ENCODE measurements at places on chromosomes 4 and X. TPM values are rescaled to one million over a fixed set of nuclear protein-coding genes. Genes with fewer than 3 reads are reported as not detected.

- no peak for DNase-seq
Observed at GRCh38 chr4:116055857-116056827, 942.7 kb upstream of the NDST4 start.

DNA sequence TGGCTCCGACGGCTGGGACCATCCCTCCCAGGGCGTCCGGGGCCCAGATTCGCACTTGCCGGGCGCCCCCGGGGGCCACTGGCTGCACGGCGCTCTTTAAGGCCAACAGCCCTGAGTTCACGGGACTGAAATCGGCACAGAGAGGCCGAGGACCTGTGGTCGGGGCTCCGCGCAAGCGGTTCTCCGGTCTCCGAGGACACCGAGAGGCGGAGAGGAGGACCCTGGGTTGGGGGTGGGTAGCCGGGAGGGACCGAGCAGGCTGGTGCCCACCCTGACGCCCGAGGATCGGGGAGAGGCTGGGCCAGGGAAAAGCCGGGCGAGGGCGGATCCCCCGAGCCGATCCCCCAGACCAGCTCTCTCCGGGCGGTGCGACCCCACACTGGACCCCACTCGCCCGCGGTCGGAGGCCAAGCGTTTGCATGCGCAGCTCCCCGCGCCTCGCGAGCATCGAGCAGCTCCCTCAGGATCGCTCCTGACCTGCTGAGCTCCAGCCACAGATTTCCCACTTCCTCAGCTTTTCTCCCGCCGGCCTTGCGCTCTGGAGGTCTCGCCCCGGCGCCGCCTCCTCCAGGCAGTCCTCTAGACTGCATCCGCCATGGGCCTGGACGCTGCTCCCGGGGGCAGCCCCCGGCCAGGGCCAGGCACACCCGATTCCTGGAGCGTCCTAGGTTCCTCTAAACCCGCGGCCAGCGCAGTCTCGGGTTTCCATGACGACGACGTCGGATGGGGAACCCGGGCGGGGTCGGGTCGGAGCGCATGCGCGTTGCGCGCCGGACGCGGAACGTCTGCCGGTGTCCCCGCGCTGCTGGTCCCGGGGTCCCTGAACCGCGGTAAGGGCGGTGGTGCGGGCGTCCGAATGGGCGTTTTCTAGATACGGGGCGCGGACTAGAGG, 17.6 kb upstream of the NAT8L start:
- DNase-seq, result peak; percentile 90

DNA sequence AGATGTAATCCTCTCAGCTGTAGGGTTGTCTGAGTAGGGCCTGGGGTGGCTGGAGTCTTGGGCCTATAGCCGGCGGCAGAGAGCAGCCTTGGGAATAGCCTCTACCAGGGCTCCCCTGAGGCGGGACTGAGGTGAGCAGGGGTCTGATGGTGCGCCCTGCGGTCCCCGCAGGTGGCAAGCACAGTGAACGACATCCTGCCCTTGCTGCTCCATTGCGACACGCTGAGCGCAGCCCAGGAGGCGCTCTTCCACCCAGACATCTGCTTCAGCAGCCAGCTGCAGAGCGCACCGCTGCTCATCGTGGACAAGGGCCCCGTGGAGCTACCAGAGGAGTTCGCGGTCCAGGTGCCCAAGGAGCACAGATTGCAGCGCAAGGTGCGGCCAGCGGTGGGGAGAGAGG, 317.0 kb downstream of the ADGRL3 start:
- no peak for DNase-seq

The CFAP47 gene
- not detected for total RNA-seq

The ADAMTS3 gene
- 1.7 TPM for total RNA-seq

The FABP2 gene
- not detected for total RNA-seq

The SSX3 gene
- total RNA-seq, result not detected

The SHROOM3 gene
- total RNA-seq, result 6.0 TPM

All from left cardiac atrium (tissue), 4 donors.